Activated CD4-positive, CD25-positive, alpha-beta regulatory T cell (primary cell): ENCODE measurements at places on chromosomes 7 and 10.

DNA sequence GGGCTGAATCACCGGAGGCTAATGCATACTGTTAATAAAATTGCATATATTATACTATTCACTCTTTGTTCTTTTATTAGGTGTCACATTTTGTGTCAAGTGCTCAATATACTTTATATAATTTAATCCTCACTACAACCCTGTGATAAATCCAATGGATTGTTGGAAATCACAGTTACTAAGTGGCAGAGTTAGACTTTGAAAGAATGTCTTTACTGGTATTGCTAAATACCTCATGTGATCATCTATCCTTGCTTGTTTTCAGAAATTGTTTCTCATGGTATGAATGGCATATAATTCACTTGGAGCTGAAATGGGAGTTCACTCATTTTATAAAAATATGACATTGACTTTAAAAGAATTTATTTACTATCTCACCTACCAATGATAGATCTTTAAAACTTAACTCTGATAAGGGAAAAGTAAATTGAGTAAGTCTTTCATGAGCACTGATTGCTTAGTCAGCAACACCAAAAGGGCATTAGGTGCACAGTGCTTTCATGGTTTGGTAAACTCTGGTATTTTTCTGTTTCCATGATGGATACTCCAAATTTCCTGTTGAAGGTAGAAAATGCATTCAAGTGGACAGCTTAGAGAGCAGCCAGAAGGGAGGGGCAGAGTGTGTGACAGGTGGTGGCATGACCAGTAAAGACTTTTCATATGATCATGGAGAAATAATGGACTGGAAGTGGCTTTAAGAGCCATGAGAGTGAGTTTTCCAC is 22.6 kb downstream of the ENKUR start:
- no peak for DNase-seq

GRCh38 chr7:47277321-47277781 is 304.6 kb downstream of the TNS3 start:
- no peak for DNase-seq

- no peak for DNase-seq
Observed at GRCh38 chr10:14749070-14749809, 25.5 kb downstream of the FAM107B start.

DNA sequence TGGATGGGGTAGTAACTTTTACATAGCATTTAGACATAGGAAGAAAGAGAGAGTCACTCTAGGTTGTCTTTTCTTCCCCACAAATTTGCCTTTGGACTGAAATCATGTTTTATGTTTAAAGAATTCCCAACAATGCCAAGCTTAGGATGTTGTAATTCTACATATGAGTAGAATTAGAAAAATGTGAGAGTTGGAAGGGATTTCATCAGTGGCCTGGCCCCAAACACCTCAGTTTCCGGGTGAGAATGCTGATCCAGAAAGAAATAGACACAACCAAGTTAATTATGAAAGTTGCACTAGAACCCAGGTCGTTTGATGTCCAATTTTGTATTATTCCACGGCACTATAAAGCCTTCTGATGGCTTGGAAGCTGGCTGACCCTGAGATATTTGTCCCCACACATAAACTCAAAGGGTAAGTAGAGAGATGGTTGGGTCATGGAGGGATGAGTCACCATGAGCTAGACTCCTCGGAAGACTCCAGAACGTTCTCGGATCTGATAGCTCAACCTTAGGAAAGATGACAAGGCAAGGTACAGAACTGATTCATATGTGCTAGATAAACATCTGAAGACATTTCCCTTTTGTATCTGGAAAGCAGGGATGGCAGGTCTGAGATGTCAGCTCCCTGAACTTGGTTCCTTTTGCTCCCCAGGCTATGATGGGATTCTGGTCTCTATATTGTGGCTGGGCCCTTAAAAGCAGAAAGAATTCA is 48.8 kb upstream of the SLC35B4 start:
- no peak for DNase-seq

GRCh38 chr10:125164421-125164820 is 4.1 kb upstream of the CTBP2 start:
- DNase-seq, result no peak

DNA sequence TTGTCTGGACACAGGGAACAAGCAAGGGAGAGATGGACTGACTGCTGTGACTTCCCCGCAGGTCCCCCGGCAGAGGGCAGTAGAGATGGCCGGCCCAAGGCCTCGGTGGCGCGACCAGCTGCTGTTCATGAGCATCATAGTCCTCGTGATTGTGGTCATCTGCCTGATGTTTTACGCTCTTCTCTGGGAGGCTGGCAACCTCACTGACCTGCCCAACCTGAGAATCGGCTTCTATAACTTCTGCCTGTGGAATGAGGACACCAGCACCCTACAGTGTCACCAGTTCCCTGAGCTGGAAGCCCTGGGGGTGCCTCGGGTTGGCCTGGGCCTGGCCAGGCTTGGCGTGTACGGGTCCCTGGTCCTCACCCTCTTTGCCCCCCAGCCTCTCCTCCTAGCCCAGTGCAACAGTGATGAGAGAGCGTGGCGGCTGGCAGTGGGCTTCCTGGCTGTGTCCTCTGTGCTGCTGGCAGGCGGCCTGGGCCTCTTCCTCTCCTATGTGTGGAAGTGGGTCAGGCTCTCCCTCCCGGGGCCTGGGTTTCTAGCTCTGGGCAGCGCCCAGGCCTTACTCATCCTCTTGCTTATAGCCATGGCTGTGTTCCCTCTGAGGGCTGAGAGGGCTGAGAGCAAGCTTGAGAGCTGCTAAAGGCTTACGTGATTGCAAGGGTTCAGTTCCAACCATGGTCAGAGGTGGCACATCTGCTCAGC is 6.0 kb downstream of the CYREN start:
- no peak for DNase-seq

DNA sequence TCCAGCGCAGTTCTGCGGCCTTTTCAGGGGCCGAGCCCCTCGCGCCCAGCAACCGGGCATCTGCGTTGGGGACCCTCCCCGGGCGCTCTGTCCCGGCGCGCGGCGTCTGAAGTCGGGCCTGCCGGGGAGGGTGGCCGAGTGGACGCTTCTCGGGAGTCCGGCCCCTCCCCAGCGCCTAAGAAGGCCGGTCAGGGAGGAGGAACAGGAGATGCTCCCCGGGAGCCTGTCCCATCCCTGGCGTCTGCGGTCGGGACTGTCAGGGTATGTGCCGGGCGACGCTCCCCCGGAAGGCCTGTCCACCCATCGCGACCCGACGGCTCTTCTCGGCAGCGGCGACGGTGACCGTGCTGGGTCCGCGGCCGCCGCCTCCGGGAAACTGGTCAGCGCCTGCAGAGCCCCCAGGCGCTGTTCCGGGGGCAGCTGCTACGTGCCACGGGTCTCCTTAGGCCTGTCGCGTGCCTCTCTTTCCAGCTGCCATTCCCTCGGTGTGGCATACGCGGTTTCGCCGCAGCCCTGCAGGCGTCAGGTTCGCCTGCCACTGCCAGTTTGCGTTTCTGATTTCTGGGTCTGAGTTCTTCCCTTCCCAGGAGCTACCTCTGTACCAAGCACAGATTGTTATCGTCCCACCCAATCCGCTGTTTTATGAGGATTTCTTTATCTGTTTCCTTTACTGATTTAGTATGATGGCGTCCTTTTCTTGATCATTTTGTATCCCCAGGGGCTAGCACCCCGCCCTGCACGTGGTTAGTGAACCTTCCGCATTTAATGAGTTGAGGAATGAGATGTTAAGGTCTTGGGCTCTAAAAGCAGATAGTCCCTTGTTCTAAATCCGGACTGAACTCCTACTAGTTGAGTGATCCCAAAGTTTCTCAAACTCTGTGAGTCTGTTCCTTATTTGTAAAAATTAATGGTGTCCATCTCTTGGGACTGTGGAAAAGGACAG is 782 bp downstream of the IFIT5 start:
- DNase-seq, result peak; percentile 34

DNA sequence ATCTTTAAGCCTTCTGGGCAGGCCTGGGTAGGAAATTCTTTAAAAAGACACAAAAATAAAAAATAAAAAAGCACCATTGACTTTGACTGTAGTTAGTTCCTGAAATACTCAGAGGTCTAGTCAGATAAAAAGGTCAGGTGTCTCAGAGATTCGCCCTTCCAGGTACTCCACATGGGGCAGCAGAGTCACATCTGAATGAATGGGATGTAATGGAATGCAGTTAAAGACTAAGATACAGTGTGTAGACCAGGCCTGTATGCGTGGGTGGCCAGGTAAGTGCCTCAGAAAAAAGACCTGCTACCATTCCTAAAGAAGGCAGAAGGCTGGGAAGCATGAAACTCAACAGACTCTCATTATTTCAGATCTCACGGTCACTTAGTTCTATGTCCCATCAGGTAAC is 68.6 kb upstream of the SEM1 start:
- DNase-seq, result no peak

DNA sequence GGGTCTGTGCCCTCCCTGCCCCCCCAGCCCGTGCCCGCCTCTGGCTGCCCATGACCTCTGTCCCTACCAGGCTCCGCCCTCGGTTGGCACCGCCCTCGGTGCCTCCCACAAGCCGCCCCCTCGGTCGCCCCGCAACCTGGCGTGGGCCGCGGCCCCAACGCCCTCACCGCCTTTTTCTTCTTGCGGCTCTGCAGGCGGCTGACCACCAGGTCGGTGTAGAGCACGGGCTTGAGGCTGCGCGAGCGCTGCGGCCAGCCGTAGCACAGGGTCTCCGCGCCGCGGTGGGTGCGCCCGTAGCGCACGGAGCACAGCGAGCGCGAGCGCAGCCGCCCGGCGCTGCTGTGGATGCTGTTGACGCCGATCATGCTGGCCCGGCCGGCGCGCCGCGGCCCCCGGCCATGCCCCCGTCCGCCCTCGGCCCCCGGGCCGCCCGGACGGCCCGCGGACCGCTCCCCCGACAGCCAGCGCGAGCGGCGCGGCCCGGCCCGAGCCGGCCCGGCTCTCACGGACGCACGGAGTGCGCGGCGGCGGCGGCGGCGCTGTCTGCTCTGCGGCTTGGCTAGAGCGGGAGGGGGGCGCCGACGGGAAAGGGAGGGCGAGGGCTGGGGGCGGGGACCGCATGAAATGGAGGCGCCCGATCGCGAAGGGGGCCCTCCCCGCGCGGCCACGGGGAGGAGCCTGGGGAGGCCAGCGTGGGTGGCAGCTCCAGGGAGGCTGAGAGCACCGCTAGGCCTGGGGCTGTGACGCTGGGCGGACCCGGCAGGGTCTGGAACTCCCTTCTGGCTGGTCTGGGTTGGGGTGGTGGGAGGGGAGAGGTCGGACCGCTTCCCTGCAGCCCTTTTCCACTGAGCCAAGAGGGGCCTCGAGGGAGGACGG is 9.6 kb downstream of the PSD start:
- peak; percentile 41 for DNase-seq

DNA sequence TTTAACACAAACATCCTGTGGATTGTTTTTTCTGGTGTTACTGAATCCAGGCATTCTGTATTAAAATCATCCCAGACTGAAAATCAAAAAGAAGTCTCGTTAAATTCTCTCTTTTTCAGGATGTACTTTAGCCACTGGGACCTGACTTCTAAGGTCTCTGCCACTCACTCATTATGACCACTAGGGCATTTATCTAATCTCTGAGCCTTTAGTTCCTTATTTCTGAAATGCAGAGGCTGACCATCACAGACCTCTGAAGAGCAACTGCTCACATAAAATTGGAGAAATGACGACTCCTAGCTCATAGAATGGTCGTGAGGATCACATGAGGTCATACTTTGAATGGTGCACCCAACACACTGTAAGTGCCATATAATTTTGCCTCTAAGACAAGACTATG is 63.2 kb downstream of the KCNMA1 start:
- no peak for DNase-seq

GRCh38 chr10:20173046-20173445 is 356.8 kb downstream of the PLXDC2 start:
- DNase-seq, result no peak

DNA sequence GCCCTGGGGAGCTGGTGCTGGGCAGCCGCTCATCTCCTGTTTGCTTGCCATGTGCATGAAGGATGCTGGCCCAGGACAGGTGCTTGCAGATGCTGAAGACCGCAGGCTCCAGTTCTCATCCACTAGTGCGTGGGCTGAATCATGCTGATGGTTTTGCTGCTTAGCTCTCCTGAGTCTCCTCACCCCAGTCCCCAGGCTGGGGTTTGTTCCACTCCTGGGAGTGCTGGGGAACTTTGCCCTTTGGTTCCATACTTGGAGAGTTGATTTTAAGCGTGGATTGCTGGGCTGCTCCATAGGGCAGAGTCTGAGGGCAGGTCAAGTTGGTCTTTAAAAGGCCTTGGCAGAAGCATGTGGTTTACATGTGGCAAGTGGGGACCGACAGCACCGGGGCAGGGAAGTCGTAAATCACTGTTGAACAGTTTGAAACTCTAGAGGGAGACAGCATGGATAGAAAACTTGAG is 9.1 kb downstream of the DYNC2I1 start:
- no peak for DNase-seq

GRCh38 chr7:104106108-104106905 is 101.5 kb downstream of the ORC5 start:
- DNase-seq, result no peak

DNA sequence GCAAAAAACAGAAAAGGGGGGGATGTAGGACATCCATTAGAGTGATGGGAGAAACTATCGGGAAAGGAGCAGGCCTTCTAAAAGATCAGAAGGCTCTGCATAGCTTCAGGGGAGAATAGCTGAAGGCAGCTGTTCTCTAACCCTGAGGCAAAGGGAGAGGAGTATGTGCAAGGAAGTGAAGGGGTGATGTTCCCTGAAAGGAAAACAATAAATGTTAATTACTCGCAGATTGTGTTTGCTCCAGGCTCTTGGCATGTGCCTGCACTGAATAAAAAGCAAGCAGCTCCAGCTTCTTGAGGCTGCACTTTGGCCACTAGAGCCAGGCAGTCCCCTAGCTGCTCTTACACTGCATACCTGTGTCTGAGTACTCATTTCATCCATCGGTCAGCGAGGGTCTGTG is 14.4 kb upstream of the STARD3NL start:
- DNase-seq, result no peak

GRCh38 chr7:17357952-17358351 is 59.5 kb downstream of the AHR start:
- no peak for DNase-seq

- DNase-seq, result no peak
Observed at GRCh38 chr7:132495936-132496335, 80.3 kb downstream of the PLXNA4 start.
